Calu3 (cell line): ENCODE measurements at places on chromosomes 12 and 14.

GRCh38 chr12:20810487-20810886, at the start of gene SLCO1B3:
TSS of gene SLCO1B3 (plus strand) at chr12:20810705. CDS start at chr12:20815739, 5,034 bp downstream.
- no peak for DNase-seq

- DNase-seq, result no peak
These were observed 156.3 kb downstream of the PELI2 start for GRCh38 chr14:56274556-56274955.

GRCh38 chr12:4250691-4251090, 22.9 kb upstream of the CCND2 start:
- no peak for DNase-seq

GRCh38 chr14:80850197-80850814, 91.2 kb downstream of the CEP128 start:
- no peak for DNase-seq

DNA sequence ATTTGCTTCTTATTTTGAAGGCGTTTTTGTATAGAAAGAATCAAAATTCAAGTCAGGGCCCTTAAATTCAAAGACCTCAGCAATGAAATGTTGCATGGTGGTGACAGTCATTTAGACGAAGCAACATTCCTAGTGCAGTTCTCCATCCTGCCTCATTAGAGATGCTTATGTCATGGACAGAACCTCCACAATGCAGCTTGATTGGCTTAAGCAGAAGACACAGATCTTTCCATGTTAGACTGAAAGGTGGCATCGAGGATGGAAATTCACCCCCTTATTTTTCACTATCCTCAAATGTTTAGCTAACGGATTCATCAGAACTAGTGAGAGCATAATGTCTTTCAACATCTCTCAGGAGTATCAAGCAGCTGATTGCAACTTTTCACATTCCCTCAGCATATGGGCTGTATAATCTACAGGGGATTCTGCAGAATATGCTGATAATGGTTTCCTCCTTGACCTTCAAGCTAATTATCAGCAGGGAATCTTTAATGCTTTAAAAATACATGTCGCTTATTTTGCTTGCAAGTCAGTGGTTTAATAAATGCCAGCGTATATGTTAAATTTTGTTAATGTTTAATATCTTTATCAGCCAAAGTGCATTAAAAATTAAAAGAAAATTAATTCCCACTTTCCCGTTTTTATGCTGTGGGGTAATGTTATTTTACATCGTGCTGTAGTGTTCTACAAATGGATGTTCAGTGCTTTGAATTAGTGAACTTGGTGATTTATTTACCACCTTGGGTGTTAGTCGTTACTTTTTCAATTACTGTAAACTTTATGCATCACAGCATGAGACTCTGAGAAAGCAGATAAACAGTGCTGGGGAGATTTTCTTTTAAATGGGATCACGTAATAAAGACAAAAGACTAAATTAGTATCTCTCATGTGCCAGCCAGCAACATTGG, 12.8 kb upstream of the NRDE2 start:
- no peak for DNase-seq

DNA sequence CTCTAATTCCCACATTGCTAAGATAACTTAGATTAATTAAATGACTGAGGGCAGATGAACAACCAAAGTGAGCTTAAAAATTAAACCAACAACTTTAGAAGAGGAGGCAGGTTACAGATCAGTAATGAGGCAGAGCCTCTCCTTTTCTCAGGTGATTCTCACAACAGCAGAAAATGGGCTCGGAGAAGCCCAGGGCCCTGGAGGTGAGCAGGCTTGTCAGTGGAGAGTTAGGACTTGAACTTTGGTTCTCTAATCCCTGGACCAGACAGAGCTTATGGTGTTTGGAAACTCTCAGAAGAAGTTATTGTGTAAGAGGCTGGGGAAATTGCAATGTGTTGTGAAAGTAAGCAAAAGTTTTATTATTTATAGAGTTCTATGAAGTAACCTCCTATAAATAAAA, 2.8 kb downstream of the TRHDE start:
- no peak for DNase-seq

GRCh38 chr12:46562625-46563225, 190.2 kb upstream of the SLC38A2 start:
- DNase-seq, result no peak

GRCh38 chr14:91835197-91835919, 32.0 kb downstream of the TC2N start:
- DNase-seq, result peak; percentile 25

DNA sequence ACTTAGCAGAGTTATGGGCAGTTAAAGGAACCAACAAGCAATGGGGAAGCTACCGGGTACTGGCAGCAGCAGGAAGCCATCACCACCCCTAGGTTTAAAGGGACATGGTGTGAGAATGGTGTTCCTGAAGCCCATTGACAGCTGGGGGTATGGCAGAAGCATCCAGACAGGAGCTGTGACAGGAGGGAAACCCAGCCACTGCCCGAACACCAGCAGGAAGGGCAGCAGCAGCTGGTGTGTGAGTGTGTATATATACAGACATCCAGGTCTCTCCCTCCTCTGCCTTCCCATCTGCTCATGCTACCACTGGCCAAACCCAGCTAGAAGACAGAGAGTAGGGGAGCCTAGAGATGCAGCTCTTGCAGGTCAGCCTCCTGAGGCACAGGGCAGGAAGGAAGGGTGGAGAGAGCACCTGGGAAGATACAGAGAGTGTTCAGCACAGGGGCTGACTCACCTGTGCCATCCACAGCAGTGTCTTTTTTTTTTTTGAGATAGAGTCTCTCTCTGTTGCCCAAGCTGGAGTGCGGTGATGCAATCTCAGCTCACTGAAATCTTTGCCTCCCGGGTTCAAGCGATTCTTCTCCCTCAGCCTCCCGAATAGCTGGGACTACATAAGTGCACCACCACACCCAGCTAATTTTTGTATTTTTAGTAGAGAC, 9.2 kb upstream of the ADCK1 start:
- no peak for DNase-seq

DNA sequence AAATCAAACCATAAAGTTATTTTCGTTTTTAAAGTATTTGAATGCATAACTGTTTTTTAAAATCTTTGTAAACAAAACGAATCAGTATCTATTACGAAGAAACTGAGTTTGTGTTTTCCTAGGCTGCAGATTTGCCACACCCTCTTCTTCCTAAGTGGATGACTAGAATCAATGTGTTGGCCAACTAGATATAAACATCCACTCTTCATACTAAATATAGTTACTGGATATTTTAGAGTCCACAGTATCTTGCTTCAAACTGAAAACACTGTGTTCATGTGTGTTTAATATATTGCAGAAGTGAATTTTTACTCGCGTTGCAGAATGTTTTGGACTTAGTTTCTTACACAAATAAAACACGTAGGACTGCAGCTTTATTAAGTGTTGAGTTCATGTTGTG, 63.2 kb downstream of the KLHL28 start:
- DNase-seq, result no peak

- no peak for DNase-seq
These were observed 19.3 kb upstream of the FKBP4 start for GRCh38 chr12:2775431-2775830.

- DNase-seq, result no peak
These were observed 3.9 kb upstream of the VDR start for GRCh38 chr12:47908738-47909137.

DNA sequence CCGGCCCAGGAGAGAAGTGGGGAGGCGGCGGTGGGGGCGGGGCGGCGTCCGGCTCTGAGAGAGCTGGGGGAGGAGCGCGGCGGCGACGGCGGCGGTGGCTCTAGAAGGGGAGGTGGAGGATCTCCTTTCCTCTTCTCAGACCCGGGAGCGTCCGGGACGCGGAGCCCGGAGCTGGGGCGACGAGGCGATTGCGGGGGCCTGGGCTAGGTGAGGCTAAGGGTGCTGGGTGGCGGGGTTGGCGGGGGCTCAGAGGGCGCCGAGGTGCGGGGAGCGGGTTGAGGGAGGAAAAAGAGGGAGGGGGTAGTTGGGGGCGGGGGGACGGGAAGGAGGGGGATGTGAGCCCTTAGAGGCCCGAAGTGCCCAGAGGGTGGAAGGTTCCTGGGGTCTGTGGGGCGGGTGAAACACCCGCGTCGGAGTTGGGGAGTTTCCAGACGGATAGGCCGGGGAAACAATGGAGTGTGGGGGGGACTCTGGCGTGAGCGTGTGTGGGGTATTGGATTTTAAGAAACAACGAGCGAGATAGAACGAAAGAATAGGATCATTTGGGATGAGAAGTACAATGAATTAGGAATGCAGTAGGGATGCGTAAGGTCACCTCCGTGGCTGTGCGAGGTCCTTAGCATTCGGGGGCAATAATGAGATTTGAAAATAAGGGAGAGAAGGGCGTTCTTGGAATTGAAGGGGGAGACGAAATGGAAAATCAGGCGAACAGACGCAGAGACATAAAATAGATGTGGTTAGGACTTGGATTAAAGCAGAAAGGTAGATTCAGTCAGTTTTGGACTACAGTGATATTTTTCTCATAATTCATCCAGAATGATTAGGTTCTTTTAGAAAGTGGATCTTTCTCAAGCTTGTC, at the start of gene SPATS2:
Gene SPATS2 (plus strand): TSS at position 82 of the 859 bp plus-strand sequence. CDS start 93,551 bp downstream, outside the sequence.
- no peak for DNase-seq

DNA sequence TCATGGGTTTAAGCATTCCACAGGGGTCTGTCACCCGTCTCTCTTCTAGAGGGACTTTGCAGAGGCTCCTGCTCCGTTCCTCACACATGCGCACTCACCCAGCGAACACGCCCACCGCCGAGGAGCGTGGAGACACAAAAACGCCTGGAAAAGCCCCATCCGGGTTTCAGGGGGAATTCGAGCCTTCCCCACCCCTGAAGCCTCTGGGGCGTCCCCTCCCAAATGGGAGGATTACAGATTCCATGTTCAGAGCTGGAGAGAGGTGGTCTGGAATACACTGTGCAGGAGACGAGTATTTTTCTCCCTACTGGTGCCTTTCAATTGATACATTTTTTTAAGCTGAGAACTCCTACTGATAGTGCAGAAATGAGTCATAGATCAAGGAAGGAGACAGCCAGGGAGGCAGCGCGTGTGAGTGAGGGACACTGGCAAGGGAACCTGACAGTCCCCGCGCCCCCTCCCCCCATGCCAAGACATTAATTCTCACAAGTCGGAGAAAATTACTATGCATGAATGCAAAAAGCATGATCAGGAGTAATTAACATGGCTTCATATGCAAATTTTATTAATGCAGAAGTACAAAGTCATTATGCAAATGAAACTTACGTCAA, 36.9 kb downstream of the BCL11B start:
- no peak for DNase-seq

- no peak for DNase-seq
These were observed 123.1 kb upstream of the VRK1 start for GRCh38 chr14:96674121-96674520.

DNA sequence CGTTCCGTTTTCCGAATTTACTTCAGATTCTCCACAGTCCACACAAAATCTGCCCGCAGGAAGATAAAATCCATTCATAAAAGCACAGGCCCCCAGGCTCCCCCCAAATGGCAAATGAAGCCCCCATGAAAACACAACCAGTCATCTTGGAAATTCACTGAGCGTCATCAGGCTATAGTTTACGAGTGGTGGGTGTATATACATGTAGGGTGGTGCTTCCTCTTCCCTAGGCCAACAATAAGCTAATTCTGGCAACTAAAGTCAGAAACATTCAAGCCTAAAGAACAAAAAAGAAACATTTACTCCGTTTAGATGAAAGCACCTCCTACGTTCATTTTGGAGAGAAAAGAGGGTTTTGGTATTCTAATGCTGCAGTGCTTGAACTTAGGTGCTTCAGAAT, 5.8 kb downstream of the GPR68 start:
- no peak for DNase-seq

DNA sequence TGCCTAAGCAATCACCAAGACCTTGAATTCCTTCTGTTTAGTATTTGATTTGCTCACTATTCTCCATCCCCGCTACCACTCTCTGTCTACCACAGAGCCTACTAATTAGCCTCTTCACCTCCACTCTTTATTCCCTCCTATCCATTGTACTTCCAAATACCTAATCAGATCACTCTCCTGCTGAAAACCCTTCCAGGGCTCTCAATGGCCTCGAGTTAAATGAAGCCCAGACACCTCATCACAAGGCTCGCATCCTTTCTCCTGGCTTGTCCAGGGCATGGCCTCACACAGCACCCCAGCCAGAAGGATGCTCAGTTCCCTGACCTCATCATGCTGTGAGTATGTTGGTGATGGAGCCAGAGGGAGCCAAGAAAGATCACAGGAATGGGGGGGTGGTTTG, 71.4 kb upstream of the PRMT8 start:
- DNase-seq, result no peak

DNA sequence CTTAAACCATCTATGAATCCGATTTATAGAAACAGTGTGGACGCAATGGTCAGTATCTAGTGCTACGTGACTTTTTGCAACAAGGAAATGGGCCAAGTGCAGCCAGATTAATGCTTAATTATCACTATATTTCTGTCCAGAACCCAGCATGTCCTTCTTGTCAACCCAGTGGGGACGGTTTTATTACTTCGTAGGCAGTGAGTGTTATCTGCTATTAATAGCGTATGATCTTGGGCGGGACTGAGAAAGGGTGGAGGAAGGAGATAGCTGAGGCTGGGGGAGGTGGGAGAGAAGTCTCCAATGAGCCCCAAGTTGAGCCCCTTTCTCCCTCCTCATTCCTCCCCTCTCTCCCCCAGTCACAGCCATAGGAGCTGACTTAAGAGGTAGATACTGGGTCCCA, 59.7 kb upstream of the FAM222A start:
- no peak for DNase-seq

DNA sequence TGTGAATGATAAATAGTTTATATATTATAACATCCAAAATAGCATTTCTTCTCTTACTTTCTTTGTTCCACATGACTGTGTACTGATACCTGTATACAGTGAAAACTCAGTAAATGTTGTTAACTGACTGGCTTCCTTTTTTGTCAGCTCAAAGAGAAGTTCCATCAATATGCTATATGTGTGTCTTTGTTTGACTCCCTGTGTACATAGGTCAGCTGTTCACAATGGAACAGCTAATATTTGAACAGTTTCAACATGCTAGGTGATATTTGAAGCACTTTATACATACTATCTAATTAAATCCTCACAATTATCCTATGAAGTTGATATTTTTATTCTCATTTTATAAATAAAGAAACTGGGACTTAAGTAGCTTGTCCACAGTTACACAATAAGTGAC, 15.3 kb upstream of the KICS2 start:
- DNase-seq, result no peak

- DNase-seq, result no peak
These were observed 20.2 kb upstream of the RIC8B start for GRCh38 chr12:106754331-106754730.

DNA sequence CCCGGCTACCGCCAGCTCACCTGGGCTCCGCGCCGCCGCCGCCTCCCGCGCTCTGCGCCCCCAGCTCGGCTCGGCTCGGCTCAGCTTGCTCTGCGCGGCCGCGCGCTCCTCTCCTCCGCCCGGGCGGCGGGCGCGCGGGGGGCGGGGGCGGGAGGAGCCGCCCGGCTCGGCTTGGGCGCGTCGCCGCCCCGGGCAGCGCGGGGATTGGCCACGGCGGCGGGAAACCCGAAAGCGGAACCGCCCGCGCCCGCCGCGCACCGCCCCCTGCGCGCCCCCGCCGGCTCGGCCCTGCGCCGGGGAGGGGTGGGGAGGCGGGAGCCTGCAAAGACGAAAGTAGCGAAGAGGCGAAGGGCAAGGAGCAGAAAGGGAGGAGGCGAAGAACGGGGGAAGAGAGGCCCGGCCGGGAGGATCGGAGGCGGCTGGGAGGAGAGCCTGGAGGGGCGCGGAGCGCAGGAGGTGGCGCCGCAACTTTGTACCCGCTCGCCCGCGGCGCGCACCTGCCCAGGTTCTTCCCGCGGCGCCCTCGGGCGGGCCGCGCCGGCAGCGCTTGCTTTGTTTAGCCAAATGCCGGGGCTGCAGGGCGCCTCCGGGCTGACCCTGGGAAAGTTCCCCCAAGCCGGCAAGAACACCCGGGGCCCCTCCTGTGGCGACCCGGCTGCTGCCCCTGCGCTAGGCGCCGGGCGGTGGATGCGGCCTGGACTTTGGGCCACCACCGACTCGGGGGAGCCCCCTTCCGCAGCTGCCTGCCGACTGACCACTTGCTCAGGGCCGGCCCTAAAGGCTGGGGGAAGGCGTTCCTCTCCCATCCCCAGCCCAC, at the start of gene CAMKK2:
Gene CAMKK2 (minus strand): TSS at position 92 of the 817 bp plus-strand sequence. CDS start 22,183 bp downstream, outside the sequence.
- peak; percentile 94 for DNase-seq
